HCT116 (cell line): ENCODE measurements at places on chromosomes 11 and 22. TPM values are rescaled to one million over a fixed set of nuclear protein-coding genes. Genes with fewer than 3 reads are reported as not detected.

- no peak for DNase-seq
Observed at GRCh38 chr11:95035316-95035715, 10.3 kb downstream of the KDM4E start.

DNA sequence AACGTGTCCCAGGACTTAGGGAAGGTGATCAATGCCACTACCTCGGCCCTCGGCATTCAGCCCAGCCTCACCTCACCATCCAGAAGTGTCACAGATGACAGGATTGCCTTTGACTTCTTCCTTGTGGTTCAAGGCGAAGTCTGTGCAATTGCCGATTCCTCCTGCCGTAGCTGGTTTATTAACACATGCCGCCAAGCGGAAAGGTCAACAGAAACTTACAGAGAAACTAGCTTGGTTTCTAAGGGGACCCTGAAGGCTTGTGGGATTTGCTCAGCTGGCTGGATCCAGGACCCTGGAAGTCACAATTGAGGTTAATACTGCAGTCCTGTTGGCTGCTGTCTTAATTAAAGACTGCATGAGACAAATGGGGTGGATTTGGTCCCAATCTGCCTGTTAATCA lies 65.6 kb downstream of the SHANK2 start:
- no peak for DNase-seq

Gene SSRP1
- total RNA-seq: 260 TPM

GRCh38 chr22:26245001-26245400 lies 75.7 kb downstream of the SEZ6L start:
- no peak for DNase-seq

Gene MISFA
- 3.2 TPM for total RNA-seq

GRCh38 chr11:2550606-2550970 lies 105.8 kb downstream of the KCNQ1 start:
- DNase-seq: no peak

Gene CARD18
- total RNA-seq: not detected

DNA sequence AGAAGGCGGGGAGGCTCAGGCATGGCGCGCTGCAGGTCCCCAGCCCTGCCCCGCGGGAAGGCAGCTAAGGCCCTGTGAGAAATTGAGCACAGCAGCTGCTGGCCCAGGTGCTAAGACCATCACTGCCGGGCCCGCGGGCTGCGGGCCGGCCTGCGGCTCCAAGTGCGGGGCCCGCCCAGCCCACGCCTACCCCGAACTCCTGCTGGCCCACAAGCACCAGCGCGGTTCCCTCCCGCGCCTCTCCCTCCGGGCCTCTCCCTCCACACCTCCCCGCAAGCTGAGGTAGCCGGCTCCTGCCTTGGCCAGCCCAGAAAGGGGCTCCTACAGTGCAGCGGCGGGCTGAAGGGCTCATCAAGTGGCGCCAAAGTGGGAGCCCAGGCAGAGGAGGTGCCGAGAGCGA lies 4.6 kb upstream of the RDX start:
- DNase-seq: no peak

- no peak for DNase-seq
Observed at GRCh38 chr11:34650528-34650927, 29.6 kb downstream of the EHF start.

Gene SEC14L6
- total RNA-seq: not detected

Gene HPX
- total RNA-seq: 4.6 TPM

Gene SPON1
- 0.17 TPM for total RNA-seq

DNA sequence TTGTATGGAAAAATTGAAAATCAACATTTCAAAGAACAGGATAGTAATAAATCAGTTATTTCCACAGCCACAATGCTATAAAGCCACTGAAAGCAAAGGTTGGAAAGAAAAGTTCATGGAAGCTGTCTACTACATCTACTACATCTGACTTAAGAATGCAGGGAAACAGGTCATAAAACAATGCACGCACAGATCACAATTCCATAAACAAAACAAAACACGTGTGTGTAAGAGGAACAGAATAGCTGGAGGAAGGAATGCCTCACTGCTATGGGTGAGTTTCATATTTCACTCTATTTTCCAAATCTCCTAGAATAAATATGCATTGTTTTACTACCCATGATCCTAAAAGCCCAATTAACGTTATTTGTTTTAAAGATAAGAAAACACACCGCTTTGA lies 66.3 kb downstream of the NCAPD3 start:
- DNase-seq: no peak

GRCh38 chr11:57562596-57562995 lies 4.9 kb downstream of the UBE2L6 start:
- DNase-seq: no peak

Gene NCAM1
- 0.22 TPM for total RNA-seq

GRCh38 chr11:26268980-26269660 lies 62.8 kb upstream of the ANO3 start:
- no peak for DNase-seq

DNA sequence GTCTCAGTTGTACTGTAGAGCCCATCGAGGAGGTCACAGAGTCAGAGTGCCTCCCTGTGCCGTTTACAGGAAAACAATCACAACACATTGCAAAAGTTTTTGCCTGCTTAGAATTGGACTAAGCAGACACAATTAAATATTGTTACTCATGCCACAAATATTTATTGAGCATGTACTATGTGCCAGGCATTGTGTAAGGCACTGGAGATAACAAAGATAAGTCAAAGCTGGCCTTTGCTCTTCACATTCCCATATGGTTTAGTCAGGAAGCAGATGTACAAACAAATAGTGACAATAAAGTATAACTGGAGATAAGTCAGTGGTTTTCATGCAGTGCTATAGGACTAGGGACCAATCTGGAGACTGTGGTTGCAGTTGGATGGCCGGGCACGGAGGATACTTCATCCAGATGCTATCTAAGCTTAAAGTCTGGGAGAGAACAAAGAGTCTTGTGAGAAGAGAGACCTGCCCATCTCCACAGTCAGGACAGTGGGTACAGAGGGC lies 550.7 kb downstream of the INSC start:
- DNase-seq: no peak

Gene NCF4
- 0.37 TPM for total RNA-seq

Gene RHOD
- 42.0 TPM for total RNA-seq

- DNase-seq: no peak
Observed at GRCh38 chr11:125933030-125933813, 12.6 kb upstream of the VSIG10L2 start.

- no peak for DNase-seq
Observed at GRCh38 chr11:80327956-80328614, 887.3 kb upstream of the TENM4 start.

DNA sequence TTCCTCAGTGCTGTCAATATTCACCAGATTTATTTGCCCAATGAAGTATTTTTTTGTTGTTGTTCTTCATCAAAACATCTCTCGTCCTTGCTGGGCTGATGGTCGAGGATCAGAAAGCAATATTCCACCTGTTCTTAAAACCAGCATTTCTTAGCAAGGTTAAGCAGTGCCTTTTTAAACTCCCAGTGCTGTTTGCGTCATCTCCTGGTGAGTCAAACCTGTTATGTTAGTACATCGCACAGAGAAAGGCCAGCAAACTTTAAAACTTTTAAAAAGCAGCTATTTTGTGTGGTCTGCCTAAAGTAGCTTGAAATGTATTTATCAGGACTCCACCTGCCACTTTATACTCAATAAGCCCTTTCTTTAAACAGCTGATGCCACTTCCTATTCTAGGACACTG lies 802.0 kb downstream of the KCNA4 start:
- no peak for DNase-seq

- DNase-seq: no peak
Observed at GRCh38 chr22:38782402-38783094, 11.4 kb downstream of the DNAL4 start.

Gene PIWIL4
- total RNA-seq: 0.34 TPM

- DNase-seq: no peak
Observed at GRCh38 chr11:17376493-17376892, 12.0 kb downstream of the KCNJ11 start.

- no peak for DNase-seq
Observed at GRCh38 chr22:37266581-37267134, 15.7 kb upstream of the CYTH4 start.

Gene ADM2
- total RNA-seq: 12.8 TPM

Gene SLC22A25
- total RNA-seq: not detected

Gene SCN2B
- total RNA-seq: not detected

- DNase-seq: no peak
Observed at GRCh38 chr11:106875013-106875412, 143.3 kb downstream of the GUCY1A2 start.

GRCh38 chr22:45319324-45319685 lies 9.6 kb downstream of the FAM118A start:
- DNase-seq: no peak

Gene PDGFB
- total RNA-seq: 13.1 TPM

GRCh38 chr22:46545086-46545792 lies 7.8 kb upstream of the CELSR1 start:
- no peak for DNase-seq

Gene FOLR3
- not detected for total RNA-seq

DNA sequence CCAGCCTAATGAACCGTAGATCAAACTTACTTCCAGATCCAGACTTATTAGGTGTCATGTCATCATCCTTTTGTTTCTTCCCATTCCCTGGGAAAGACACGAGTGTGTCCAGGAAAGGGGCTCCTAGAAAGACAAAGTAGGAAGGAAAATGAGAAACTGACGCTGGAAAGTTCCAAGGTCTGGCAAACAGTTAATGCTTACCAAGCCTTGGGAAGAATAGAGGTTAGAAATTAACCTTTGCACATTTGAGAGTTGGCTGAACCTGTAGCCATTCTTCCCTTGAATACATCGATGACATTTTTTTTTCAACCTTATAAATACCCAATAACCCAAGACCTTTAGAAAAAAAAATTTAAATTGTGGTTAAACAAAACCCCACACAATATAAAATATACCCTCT lies 77.3 kb downstream of the TRAF6 start:
- no peak for DNase-seq

DNA sequence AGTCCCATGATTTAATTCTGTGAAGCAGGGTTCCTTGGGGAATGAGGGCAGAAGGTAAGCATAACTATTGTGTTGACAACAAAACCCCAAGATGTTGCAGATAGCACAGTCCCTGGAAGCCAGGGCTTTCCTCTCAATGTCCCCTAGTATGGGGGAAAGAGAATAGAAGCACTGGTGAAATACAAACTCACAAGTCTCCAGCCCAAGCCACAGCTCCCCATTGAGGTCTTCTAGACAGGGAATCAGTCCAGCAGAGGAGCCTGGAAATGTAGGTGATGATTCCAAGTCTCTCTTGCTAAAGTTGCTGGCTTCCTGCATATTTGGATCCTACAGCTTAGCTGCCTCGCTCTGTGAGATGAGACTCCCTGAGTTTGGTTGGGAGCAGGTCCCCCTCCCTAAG lies 31.7 kb upstream of the DRD2 start:
- no peak for DNase-seq

GRCh38 chr11:69361048-69361447 lies 67.1 kb downstream of the MYEOV start:
- DNase-seq: no peak

DNA sequence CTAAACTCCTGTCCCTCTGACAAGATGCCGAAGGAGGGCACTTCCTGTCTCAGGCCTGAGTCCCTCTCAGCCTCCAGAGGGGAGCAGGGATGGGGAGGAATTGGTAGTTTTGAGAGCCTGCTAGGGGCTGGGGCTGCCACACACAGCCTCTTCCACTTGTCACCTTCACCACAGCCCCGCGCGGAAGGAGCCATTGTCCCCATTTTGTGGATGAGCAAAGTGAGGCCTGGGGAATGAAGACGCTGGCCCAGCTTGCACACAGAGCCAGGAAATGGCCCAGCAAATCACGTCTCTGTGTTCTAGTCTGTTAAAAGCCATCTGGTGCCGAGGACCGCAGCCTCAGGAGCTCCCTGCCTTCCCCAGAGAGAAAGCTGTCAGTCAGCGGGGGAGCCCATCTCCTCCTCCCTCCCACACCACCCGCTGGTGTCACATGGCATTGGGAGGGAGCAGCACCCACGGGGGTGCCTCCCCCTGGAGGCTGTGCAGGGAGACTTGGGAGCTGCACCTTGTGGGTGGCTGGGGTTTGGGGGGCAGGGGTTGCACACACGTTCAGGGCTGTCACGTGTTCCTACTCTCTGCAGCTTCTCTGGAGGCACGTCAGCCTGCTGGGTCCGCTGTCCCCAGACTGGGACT lies 34.6 kb downstream of the RASD2 start:
- no peak for DNase-seq

DNA sequence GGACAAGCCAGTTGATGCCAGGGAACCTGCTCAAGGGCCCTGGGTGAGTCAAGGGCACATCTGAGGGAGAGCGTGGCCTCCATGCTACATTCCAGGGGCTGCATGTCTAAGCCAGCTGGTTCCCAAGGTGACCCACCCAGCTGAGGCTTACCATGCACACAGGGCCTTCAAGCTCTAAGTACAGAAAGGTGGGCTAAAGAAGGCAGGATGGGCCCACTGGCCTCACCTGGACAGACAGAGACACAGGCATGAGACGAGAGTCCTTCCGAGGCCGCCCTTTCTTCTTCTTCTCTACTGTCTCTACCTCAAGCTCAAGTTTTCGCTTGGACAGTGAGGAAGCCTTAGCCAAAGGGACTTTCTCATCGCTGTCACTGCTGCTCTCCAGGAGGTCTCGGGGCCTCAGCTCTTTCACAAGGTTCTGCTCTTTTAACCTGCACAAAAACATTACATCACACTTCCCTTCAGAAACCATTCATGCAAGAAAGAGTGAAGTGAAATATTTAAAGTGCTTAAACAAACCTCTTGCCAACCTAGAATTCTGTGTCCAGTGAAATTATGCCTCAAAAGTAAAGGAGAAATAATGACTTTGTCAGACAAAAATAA lies 69.9 kb downstream of the HIRA start:
- no peak for DNase-seq

Gene TTC12
- total RNA-seq: 12.6 TPM

DNA sequence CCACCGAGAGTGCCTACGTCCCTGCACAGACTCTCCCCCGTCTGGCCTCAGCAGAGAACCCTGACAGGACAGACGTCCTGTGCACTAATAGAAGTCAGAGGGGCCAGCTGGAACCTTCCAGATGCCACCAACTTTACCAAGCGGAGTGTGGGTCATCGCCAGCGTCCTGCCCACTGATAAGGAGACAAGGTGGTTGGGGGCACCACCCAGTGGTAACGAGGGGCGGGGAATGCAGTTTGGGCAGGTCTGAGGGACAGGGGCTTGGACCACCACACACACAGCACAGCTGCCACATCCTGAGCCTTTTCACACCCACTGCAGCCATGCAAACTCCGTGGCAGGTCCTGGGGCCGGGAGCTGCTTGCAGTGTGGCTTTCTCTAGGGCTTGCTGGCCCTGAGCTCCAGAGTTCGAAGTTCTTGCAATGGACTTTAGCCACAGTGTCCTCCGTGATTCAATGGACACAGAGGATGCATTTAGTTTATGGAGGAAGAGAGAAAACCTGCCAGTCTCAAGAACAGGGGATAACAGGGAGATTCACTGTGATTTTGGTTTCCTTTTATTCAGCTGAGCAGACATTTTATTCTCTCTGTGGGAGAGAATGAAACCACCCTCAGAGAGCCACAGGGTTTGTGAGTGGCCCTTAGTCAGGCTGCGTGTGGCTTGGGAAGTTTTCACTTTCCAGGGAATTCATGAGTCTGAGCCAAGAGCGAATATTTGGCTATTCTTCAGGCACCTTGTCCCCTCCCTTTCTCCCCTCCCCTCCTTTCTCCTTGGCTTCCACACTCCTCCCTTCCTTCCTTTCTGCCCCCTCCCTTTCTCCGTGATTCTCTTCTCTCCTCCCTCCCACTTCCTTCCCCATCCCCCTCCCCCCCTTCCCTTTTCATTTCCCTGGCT lies 13.1 kb downstream of the MRGPRG start:
- DNase-seq: no peak

- DNase-seq: no peak
Observed at GRCh38 chr22:46801826-46802607, 39.6 kb downstream of the TBC1D22A start.
